SHP77 treated with DMSO at 0.1 percent for 48 hours (cell line): ENCODE measurements at places on chromosomes 11 and 22.

GRCh38 chr11:123564221-123564620 is 90.2 kb downstream of the SCN3B start:
- DNase-seq = no peak

DNA sequence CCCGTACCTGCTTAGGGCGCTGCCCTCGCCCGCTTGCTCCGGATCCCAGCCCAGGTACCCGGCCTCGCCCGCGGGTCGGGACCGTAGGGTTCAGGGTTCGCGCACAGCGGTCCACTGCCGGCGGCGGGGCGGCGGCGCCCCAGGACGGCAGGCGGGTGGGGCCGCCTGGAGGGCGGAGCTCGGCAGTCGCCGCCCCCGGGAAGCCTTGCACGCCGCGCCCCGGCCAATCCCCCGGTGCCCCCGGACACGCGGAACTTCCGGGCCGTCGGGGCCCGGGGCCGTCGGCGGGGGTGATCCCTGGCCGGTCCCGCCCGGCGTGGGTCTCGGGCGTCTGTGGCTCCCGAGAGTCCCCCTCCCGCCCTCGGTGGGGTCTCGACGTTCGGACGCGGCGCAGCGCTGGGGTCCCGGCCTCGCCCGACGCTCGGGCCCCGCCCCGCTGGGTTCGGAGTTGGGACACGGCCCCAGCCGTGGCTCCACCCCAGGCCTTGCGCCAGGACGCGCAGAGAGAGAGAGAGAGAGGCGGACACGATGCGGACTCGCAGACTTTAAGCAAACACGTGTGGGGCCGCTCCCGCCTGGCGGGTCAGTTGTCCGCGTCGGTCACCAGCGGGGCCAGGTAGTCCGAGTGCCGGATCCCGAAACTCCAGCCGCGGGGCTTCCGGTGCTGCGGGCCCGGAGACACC is at the start of gene TYMP:
Gene TYMP (minus strand): TSS at position 116 of the 683 bp plus-strand sequence. CDS start 303 bp downstream, outside the sequence.
- no peak for DNase-seq

- no peak for DNase-seq
Measured at GRCh38 chr11:12239396-12239795, 129.0 kb downstream of the MICAL2 start.

- peak; percentile 60 for DNase-seq
Measured at GRCh38 chr11:32885556-32885955, 7.1 kb upstream of the QSER1 start.

DNA sequence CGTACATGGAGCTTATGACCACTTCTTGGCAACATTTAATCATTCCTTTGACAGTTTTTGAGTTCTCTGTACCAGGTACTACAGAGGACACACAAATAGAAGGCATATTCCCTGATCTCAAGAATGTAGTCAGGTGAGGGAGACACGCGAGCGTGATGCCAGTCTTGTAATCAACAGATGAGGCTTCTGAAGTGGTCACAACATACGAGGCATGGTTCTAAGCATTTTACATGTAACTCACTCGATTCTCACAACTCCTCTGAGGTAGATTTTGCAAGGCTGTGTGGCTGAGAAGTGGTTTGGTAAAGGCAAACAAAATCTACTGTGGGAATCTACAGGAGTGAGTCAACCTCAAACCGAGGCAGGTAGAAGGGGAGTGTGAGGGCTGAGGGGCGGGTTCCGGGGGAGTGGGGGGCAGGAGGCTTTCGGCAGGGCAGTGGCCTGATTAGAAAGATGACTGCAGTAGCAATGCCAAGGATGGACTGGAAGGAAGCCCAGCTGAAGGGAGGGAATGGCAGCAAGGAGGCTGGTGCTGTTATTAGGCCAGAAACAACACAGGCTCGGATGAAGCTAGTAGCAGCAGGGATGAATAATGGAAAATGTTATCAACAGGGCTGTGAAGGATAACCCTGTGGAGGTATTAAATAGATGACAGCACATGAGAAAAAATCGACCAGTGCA is 63.8 kb downstream of the ST14 start:
- DNase-seq = no peak

GRCh38 chr22:34038801-34039555 is 118.7 kb upstream of the LARGE1 start:
- no peak for DNase-seq

DNA sequence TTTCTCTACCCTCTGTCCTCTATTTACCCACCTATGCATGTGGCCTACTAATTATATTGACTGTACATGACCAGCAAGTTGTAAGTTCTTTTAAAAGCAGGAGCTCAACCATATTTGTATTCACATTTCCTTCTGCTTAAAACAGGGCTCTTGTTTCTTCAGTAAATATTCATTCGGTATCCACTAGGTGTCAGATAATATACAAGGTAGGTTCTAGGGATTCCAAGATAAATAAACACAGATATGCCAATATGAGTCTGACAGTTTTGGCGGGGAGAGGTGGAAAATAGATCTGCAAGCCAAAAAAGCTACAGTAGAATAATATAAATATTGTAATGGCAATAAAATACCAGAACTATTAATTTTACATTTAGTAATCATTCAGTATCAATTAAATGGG is 15.3 kb upstream of the RAB30 start:
- no peak for DNase-seq

- DNase-seq = no peak
Measured at GRCh38 chr22:40031766-40032470, 37.2 kb downstream of the FAM83F start.

GRCh38 chr11:10653946-10654810 is 39.4 kb downstream of the IRAG1 start:
- DNase-seq = peak; percentile 1

DNA sequence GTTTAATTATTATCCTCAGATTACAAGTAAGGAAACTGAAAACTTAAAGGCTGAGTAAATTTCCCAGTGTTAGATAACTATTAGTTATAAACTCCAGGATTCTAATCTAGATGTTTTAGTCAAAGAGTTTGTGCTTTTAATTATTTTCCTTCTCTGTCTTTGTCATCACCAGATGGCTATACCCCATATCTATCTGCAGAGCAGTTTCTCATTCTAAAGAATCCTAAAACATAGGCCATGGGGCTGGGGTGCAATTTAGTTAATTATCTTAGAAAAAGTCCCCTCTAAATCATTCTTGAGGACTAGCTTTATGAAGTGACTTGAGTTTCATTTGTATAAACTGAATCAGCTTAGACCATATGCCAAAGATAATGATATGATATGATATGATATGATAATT is 556.3 kb upstream of the ANO5 start:
- no peak for DNase-seq

GRCh38 chr22:37552524-37553163 is 7.6 kb upstream of the CDC42EP1 start:
- DNase-seq = no peak

GRCh38 chr11:5204787-5205186 is 4.3 kb upstream of the OR51V1 start:
- DNase-seq = no peak

- DNase-seq = no peak
Measured at GRCh38 chr11:67502328-67502979, 2.7 kb downstream of the PITPNM1 start.
